ENCODE measurements at places on chromosomes 11 and 22.

DNA sequence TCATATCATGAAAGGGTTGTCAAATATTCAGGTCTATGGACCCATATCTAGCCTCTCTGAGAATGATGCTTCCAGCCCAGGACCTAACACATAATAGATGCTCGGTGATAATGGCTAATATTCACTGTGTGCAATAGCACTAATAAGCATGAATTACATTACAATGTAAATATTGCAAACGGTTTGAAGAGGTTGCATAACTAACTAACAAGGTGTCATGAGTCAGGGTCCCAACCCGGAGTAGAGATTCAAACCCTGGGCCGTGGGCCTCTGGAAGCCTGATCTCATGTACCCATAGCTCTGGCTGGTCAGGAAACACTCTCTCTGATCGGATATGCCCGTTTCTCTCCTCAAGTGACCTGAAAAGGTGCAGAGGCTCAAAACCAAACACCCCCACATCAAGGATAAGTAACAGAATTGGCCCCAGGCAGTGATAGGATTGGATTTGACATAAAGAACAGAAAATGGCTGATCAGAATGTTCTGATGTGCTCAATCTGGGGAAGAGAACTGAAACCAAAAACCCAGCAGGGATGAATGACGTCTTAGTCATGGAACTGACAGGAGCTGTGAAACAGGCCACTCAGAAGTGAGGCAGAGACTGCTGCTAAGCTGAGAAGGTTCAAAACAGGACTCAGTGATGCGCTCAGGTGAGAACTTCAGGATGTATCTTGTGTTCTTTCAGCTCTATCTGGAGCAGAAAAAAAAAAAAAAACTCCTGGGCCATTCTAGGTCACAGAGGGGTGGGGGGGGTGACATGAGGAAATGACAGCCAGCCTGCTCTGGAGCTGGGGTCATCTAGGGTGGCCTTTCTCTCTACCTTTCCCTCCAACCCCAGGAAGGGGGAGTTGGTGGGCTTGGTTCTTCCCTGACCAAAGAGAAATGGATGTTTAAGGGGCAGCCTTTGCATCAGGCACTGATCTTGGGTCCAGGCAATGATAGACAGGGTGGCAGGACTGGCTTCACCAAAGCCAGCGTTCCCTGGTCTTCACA lies 6.6 kb upstream of the KCTD17 start:
- no peaks in the 10 kb centered on the region for H3K27me3 ChIP-seq
- no peak overlapping the region for H3K4me3 ChIP-seq
- H3K36me3 ChIP-seq, result no peaks in the 10 kb centered on the region
- no peak overlapping the region for H3K27ac ChIP-seq
- no peaks in the 10 kb centered on the region for H3K4me1 ChIP-seq

DNA sequence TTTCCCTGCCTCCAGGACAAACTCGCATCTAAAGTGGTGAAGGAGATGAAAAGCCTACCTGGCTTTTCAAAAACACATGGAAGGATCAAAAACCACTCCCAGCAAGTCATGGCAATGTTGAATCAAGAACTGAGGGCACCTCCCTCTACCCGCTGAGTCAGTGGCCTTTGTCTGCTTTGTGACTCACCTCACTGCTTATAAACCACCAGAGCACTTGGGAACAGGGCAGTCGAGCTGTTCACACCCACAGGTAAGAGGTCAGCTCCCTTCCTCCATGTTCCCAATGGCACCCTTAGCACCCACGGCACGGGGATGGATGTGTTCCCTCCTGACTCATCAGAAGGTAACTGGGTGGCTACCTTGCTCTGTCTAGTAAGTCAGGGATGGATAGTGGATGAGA lies 21.7 kb downstream of the TENM4 start:
- H3K4me3 ChIP-seq, result no peak overlapping the region
- H3K4me1 ChIP-seq, result no peaks in the 10 kb centered on the region
- no peak for DNase-seq
- no peak overlapping the region for H3K27ac ChIP-seq
- H3K27me3 ChIP-seq, result no peaks in the 10 kb centered on the region

- DNase-seq, result no peak
- no peak overlapping the region for H3K4me3 ChIP-seq
- no peak overlapping the region for H3K27ac ChIP-seq
- no peaks in the 10 kb centered on the region for H3K36me3 ChIP-seq
These were observed 117.1 kb downstream of the JRKL start for GRCh38 chr11:96506953-96507354.

DNA sequence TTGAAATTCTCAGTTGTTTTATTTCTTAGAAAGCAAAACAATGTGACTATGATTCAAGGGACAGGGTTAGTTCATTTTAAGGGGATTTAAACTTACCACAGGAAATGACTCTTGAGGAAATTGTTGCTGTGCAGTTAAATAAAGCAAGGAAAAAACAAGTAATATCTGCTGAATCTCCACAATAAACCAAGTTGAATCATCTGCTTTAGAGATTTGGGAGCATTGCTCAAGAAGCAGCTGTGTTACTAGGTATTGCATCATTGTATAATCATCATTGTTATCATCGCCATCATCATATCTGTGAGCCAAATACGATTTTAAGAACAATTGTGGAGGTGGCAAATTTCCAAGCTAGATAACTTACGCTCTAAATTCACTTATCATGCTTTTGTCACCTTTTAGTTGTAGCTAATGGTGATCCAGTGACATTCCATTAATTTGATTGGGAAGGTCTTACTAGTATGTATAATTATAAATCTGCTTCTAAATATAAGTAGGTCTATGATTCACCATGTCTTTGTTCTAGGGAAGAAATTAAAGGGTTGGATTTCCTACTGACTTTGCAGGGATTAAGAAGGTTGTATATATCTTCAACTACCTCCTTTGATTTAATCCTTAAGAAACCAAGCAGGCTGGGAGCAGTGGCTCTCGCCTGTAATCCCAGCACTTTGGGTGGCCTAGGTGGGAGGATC lies 19.9 kb downstream of the MMP10 start:
- H3K4me1 ChIP-seq, result no peaks in the 10 kb centered on the region
- no peak for DNase-seq
- no peak overlapping the region for H3K27ac ChIP-seq
- H3K4me3 ChIP-seq, result no peak overlapping the region

- H3K27me3 ChIP-seq, result no peaks in the 10 kb centered on the region
- H3K4me1 ChIP-seq, result no peaks in the 10 kb centered on the region
- H3K4me3 ChIP-seq, result no peak overlapping the region
These were observed 1403.0 kb downstream of the BRD1 start for GRCh38 chr22:48424661-48425060.

DNA sequence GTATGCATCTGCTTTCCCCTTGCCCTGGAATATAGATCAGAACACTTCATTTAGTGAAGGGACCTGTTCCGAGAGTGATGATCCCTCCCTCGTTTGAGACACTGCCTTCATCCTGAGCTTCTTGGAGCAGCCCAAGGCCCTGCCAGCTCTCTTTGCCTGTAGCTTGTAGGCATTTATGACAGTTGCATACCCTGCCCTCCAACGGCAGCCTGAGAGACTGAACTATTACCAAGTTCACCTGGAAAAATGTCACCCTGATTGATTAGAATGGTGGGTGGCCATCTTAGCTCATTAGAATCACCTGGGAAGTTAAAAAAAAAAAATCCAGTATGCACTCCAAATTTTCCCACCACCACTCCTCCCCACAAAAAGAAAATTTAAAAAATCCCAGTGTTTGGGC lies 1.5 kb downstream of the MICAL3 start:
- no peaks in the 10 kb centered on the region for H3K27me3 ChIP-seq
- no peaks in the 10 kb centered on the region for H3K36me3 ChIP-seq
- no peak for DNase-seq
- no peak overlapping the region for H3K4me3 ChIP-seq

DNA sequence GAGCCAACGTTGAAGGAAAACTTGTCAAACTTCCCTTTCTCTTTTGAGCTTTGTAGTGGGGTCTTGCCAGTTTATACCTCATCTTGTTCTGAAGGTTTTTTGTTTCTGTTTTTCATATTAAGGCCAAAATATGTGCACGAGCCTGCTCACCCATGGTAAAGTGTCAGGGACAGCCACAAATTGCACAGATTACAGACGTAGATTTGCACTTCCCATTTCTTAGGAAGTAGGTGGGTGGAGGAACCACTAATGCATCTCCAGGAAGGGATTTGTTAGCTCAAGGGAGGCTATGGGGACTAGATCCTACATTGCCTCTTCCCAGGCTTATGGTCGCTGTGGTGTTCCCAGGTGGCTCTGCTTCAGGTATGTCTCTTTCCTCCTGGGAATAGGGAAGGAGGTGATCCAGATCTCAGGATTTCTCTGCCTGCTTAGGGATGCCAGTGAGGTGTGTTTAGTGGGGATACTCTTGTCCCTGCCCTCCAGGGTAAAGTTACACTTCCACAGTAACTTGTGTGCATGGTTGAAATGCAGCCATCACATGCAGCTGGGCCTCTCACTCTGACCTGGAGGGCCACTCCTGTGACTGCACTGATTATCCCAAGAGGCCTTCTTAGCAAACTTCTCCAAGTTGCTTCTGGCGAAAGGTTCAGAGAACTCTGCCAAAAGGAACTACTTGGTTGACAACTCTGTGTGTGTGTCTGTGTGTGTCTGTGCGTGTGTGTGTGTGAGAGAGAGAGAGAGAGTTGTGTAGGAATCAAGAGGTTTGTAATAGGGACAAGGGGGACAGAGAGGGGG lies 9.8 kb downstream of the PPFIBP2 start:
- H3K27ac ChIP-seq, result no peak overlapping the region
- H3K36me3 ChIP-seq, result no peaks in the 10 kb centered on the region
- H3K27me3 ChIP-seq, result no peaks in the 10 kb centered on the region
- no peak for DNase-seq
- H3K4me3 ChIP-seq, result no peak overlapping the region
